ENCODE measurements at places on chromosomes 5 and 9.
A peak's percentile ranks its signal among the peaks of the same experiment; 100 is the strongest.

- no peak for DNase-seq
Observed at GRCh38 chr9:68417762-68418161, 61.4 kb downstream of the PGM5 start.

GRCh38 chr9:16312116-16312515, 558.4 kb downstream of the BNC2 start:
- DNase-seq = no peak

- no peak for DNase-seq
Observed at GRCh38 chr5:116622375-116623050, 47.9 kb upstream of the SEMA6A start.

DNA sequence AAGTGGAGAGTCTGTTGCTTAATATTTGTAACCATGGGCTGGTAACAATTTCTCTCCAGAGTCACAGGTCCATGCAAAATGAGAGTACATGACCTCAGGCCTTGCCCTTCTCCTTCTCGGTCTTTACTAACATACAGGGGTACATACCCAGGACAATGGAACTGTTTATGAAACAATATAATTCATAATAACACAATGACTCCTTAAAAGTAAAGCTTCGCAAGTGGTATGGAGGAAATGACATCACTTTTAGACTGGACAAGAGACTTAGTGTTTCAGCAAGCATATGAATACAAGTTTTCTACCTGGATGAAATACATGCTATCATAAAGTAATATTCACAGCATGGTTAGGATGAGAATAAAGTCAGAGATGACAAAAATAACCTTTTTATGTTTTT, 386.6 kb downstream of the PLK2 start:
- DNase-seq = no peak

DNA sequence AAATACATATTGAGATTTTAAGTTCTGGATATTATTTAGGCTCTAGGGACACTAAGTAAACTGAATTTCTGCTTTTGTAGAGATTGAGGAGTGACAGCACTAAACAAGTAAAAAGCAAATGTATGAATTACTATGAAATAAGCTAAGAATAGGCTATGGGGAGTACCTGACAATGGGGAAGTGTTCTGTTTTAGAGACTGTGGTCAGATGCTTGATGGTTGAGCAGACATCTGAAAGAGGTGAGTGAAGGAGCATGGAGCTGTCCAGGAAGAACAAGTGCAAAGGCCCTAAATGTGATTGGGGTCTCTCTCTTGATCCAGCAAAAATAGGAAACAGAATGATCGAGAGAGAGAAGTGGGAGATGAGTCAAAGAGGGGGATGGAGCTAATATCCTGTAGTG, 111.7 kb downstream of the JAKMIP2 start:
- DNase-seq = no peak

DNA sequence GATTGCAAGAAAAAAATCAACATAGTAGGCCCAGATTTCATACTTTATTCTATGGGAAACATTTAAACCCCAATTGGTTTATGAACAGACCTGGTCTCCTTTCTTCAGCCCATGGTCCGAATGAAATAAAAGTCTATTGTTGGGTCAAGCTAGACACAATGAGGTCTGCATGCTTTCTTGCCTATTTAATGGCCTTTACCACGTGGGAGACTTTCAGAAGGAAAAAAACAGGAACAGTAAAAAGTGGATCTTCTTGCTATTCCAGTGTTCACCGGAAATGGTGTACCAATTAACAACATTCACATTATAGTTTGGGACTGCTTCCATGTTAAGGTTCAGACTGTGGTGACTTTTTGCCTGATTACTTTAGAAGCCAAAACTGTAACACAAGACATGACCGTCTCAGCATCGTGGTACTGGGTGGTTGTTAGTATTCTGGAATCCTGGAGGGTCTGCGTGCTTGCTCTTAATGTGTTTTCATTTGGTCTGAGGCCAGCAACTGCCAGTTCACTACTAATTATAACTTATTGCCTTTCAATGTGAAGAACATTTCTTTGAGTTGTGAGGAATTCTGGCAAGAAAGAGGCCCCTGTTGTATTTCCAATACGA, 85.4 kb upstream of the PRRC1 start:
- no peak for DNase-seq

GRCh38 chr9:96048104-96048955, 172.8 kb downstream of the ERCC6L2 start:
- DNase-seq = peak; percentile 19

- no peak for DNase-seq
Observed at GRCh38 chr9:135014311-135015010, 73.0 kb upstream of the OLFM1 start.

GRCh38 chr5:59607138-59607765, 286.3 kb downstream of the PDE4D start:
- no peak for DNase-seq

DNA sequence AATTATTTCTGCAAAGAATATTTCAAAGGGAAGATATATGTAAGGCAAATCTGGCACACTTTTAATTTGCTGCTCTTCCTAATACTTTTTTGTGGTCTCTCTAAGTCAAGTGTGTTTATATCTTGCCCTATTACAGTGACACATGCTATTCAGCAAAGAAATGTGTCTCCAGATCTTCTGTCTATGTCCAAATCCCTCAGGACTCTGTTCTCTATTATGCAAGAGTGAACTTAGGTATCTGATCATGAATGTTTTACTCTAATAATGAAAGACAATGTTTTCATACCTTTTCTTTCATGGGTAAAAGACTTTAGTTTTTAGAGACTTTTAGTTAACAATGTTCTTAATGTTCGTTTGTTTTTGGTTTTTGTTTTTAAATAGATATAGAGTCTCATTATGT, 255.4 kb upstream of the DAB2 start:
- no peak for DNase-seq

- DNase-seq = peak; percentile 23
Observed at GRCh38 chr9:4306066-4306776, 6.4 kb upstream of the GLIS3 start.

- DNase-seq = no peak
Observed at GRCh38 chr5:44546286-44546685, 157.1 kb upstream of the FGF10 start.
